ENCODE measurements at places on chromosomes 16 and 17. TPM values are rescaled to one million over a fixed set of nuclear protein-coding genes. Genes with fewer than 3 reads are reported as not detected.

Gene ADAP2
- 0.05 TPM for total RNA-seq

- DNase-seq = no peak
Measured at GRCh38 chr17:20244671-20245070, 222.7 kb downstream of the LGALS9B start.

GRCh38 chr17:83194186-83194561, 114.8 kb downstream of the METRNL start:
- no peak for DNase-seq

Gene SULT1A4
- total RNA-seq = 0.80 TPM

GRCh38 chr17:17380145-17380925, 77.2 kb downstream of the NT5M start:
- no peak for DNase-seq

DNA sequence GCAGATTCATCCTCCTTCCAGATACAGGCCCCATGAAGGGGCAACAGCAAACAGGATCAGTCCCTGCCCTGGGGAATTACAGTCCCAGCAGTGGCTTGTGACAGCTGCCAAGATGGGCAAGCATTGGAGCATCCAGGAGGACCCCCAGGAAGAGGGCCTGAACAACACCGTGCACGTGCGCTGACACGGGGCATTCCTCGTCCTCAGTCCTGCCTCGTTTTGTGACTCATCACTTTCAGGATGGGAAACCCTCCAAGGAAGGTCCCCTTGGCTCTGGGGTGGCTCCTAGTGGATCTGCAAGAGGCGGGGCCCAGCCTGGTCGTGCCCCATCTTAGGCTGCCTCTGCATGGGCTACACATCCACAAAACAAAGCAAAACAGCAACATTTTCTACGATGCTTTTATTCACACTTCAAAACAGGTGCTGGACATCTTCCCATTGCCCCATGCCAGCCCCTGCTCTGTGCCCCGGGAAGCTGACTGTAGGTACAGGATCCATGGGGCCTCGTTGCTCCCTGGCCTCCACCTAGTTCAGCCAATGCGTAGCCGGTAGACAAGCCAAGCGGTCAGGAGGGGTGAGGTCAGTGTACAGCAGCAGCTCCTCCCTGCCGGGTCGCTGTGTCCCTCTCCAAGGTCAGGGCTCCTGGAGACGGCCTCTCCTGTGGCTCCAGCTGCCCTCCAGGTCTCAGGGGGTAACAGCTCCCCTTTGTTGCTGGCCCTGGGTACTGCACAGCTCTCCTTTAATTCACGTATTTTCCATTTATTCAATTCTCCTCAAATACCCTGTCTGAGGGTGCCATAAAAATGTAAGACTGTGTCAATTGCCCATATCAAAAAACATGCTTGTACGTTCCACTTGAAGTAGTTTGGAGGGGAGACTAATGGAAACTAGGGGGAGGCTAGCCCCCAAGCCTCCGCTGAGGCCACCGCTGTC, 32.2 kb downstream of the ACTG1 start:
- DNase-seq = no peak

DNA sequence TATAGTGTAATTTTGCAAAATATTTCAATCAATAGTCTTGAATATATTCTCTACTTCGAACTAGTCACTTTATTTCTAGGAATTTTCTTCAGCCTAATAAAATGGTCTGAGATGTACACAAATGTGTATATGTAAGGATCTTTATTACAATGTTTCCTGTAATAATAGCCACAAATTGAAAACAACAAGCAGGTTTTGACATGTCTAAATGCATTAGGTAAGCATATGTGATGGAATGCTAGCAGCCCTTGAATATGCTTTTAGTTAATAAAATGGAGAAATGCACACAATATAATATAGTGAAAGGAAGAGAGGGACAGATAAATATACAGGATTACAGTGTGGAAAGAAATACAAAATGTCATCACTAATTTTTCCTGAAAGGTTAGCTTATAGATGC, 196.5 kb upstream of the IRX5 start:
- DNase-seq = no peak

Gene ZNF18
- total RNA-seq = 12.5 TPM

- no peak for DNase-seq
Measured at GRCh38 chr17:55814377-55814776, 63.5 kb downstream of the PCTP start.

Gene ANKS3
- 8.7 TPM for total RNA-seq

Gene LPCAT2
- total RNA-seq = 42.4 TPM

GRCh38 chr17:19502517-19502916, 31.1 kb upstream of the SLC47A1 start:
- no peak for DNase-seq

DNA sequence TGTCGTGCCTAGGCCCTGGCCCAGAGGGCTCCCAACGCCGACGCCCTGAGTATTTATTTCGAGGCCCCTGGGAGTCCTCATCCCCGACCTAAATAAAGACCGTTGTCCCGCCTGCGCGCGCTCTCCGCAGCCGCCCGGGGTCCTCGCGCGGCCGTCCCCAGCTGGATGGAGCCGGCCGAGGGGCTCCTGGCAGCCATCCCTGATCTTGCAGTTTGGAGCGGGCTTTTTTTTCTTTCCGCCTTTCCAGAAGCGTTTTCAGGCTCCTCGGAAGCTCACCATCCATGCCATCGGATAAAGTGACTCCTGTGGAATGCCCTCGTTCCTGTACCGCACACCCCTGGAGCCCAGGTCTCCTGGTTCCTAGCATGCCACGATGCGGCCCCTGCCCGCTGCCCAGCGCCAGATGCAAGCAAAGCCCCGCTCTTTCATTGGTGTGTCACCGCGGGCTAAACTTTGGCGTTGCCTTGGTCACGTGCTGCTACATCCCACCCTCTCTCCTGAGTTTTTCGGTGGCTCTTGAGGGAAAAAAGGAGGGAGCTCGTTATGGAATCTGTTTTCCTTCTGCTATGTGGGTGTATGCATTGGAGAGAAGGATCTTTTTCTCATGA, 716 bp downstream of the TMEM94 start:
- DNase-seq = peak; percentile 36

GRCh38 chr16:25031132-25031440, 15.9 kb upstream of the ARHGAP17 start:
- DNase-seq = no peak

DNA sequence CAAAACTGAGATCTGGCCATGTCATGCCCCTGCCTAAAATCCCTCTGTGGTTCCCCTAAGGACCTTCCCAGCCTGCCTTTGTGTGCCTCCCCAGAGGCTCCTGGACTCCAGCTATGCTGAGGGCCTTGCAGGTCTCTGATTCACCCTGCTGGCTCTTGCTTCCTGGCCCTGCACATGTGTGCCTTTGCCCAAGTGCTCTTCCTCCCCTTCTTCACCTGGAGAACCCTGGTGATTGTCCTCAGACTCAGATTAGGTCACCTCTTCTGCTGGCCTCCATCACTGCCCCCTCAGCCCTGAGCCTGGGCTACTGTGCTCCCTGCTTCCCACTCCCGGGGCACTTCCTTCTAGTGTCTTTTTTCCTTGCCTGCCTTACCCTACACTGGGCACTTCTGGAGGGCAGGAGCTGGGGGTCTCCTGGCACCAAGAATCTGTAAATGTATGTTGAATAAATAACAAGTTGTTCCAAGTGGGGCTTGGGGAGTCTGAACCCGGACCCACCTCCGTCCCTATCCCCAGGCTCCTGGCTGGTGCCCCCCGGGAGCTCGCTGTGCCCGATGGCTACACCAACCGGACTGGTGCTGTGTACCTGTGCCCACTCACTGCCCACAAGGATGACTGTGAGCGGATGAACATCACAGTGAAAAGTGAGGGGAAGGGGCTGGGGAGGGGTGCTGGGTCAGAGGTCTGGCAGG, 7.8 kb downstream of the ITGA3 start:
- DNase-seq = no peak

GRCh38 chr16:89307421-89307805, 89.9 kb downstream of the ZNF778 start:
- DNase-seq = no peak

DNA sequence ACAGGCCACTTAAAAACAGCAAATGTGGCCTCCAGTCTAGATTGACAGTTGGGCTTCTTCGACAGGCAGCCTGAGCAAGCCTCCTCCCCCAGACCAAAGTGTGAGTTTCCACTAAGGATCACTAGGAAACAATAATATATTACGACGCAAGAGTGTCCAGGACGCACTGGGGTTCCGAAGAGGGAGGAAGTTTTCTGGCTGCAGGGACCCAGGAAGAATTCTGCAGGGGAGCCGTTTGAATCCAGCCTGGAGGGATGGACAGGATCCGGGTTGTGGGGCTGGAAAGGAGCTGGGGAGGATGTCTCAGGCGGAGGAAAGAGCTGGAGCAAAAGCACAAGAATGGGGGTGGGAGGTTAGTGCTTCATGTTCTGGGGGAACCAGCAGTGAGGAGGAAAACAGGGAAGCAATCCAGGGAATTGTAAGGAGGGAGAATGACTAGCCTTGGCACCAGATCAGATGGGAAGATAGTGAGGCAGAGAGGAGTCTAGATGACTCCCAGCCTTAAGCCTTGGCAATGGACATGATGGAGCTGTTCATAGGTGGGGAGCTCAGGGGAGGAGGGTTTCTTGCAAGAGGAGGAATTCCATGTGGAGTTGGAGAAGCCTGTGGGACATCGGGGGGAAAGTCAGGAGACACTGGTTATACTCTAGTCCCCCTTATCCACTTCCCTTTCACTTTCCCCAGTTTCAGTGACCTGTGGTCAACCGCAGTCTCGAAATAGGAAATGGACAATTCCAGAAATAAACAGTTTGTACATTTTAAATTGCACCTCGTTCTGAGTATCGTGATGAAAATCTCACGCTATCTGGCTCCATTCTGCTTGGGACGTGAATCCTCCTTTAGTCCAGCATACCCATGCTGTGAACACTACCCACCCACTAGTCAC, 26.6 kb downstream of the NGFR start:
- DNase-seq = no peak

GRCh38 chr16:1701216-1701878, 4.6 kb upstream of the MAPK8IP3 start:
- DNase-seq = no peak

DNA sequence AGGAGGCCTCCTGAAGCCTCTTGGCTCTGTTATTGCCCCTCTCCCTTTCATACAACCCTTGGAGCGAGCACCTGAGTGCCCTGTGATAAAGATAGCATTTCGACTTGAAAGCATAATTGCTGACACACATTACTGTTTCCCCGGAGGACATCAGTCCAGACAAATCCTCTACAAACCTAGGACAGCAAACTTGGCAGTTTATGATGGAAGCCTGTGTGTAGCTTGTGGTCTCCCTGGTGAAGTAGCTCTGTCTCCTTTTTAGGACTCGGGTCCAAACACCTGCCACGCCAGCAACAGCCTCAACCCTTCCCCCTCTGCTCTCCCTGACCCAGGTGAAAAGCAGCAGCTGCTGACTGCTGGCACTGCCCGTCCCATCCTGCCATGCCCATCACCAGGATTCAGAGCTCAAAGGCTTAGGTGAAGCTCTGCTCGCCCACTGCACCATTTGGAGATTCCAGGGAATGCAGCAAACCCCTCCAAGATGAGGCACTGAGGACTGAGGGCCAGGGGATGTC, 55.9 kb downstream of the IRX6 start:
- DNase-seq = no peak

DNA sequence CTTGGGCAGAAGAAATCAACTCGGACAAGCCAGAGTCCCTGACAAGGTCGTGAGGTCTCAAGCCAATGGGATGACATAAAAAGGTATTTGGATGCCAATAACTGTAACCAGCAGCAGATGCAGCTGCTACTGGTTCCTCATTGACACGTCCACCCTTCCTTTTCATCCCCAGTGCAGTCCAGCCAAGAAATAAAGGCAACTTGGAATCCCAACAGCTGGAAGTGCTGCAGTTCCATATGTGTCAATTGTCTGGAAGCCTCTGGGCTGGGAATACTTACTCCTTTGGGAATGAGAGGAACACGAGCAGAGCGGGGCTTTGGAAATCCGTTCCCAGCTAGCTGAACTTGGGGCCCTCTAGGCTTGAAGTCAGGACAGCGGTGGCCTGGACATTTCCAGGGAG, 360.4 kb upstream of the ZFHX3 start:
- no peak for DNase-seq

GRCh38 chr17:7816926-7817642, 16.9 kb upstream of the KDM6B start:
- DNase-seq = no peak

- DNase-seq = no peak
Measured at GRCh38 chr17:28493460-28493859, 12.7 kb upstream of the FOXN1 start.

GRCh38 chr16:767743-768235, 7.3 kb downstream of the MSLN start:
- no peak for DNase-seq

DNA sequence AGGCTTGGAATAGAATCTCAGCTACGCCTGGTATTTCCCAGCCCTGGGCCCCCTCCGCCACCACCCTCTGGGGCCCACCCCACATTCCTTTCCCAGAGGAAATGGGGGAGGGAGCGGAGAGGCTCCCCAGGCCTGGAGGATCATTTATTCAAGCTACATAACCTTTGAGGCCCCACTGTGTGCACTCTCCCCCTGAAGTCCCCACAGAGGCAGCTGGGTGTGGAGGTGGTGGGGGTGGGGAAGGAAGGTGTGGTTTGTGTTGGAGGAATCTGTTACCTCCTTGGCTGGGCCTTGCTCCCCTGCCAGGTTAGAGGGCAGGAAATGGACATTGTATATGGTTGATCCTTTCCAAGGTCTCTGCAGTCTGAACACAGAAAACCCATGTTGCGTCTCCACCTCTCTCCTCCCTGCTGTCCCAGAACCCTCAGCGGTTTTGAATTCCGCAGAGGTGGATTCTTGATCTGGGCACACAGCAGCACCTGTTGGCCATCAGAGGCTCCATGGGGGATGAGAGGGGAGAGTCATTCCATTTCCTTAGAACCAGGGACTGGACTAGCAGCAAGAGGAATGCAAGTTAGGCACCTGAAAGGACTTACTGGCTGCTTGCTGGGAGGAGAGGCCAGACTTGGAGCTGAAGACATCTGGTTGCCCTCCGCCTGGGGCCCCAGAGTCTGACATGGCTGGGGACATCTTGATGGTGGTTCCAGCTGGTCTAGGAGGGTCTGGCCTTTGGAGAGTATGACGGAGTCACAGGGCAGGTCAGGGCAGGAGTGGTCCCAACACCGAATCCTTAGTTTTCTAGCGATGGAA, 23.0 kb downstream of the ARHGAP23 start:
- no peak for DNase-seq

Gene SSTR5
- not detected for total RNA-seq

DNA sequence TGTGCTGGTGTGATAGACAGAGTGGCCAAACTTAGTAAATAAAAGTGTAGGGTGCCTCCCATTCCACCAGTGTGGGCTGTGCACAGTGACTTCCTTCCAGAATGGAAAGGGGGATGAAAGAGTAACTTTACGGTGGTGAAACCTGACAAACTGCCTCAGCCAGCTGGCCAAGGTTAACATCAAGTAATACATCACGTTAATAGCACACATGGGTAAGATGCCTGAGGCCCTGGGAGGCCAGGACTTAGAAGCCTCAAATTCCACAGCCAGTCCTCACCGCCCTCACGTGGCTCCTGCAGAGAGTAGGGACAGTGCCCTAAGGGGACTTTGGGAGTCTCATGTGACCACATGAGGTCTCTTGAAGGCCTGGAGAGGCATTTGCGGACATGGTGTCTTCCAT, 14.1 kb downstream of the RMI2 start:
- peak; percentile 62 for DNase-seq

Data from SK-MEL-5 (cell line).